Stimulated activated CD8-positive, alpha-beta memory T cell treated with anti-CD3 and anti-CD28 coated beads, Interleukin-12 subunit alpha, Interleukin-12 subunit beta, amount 100 ng/mL, for 4 hours (primary cell): ENCODE measurements at places on chromosomes 3 and 15.
A peak's percentile ranks its signal among the peaks of the same experiment; 100 is the strongest.

GRCh38 chr3:62562596-62562995 lies 189.2 kb upstream of the FEZF2 start:
- DNase-seq: no peak

DNA sequence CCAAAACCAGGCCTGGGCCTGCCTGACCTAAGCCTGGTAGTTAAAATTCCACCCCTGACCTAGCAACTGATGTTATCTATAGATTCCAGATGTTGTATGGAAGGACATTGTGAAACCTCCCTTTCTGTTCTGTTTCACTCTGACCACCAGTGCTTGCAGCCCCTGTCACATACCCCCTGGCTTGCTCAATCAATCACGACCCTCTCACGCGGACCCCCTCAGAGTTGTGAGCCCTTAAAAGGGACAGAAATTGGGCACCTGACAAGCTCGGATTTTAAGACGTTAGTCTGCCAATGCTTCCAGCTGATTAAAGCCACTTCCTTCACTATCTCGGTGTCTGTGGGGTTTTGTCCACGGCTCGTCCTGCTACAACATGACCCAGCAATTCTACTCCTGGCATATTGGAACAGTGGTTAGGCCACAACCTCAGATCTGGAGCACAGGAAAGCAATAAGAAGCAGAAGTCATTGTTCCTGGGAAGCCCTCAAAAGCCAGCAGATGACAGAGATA lies 36.7 kb upstream of the LHFPL4 start:
- no peak for DNase-seq

DNA sequence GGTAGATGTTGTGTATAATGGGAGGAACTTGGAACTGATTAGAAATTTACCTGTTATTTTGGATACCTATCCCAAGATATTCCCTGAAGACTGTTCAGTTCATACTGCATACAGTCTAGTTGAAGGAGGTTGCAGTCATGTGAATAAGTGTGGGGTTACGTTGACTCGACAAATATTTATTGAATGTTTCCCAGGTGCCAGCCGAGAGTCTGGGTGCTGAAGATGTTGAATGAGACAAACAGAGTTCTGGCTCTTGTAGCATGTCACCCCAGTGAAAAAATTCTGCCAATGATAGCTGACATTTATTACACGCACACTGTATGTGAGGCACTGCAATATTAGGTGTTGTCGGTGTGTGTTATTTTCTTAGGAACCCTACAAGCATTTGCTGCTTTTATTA lies 176.0 kb downstream of the KCNMB2 start:
- no peak for DNase-seq

DNA sequence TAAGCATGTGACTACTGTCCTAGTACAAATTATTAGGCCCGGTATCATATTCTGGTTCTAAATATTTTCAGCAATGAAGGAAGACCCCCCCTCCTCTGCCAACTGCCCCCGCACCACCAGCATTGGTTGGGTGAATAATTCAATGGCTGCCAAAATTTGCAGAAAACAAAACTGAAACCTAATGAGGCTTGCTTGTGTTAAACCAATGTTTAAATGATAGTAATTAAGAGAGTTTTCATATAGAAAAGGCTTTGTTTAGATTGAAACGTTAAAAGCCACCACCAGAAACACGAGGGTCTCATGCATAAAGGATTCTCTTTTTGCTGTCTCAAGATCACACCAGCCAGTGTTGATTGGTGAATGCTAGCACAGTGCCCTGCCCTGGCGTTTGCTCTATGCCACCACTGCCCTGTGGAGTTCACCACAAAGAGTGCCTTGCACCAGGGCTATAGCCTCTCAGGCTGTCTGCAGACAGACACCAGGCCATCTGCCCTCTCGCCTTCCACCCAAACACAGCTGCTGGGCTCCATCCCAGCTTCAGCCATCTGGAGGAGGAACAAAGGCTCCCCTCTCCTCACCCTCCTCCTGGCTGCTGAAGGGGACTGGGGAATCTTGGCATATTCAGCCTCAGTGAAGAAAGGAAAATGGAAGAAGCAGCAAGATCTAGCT lies 200.3 kb upstream of the PFN2 start:
- DNase-seq: no peak

- DNase-seq: no peak
These were observed 57.3 kb downstream of the FRMD5 start for GRCh38 chr15:44137750-44138149.

DNA sequence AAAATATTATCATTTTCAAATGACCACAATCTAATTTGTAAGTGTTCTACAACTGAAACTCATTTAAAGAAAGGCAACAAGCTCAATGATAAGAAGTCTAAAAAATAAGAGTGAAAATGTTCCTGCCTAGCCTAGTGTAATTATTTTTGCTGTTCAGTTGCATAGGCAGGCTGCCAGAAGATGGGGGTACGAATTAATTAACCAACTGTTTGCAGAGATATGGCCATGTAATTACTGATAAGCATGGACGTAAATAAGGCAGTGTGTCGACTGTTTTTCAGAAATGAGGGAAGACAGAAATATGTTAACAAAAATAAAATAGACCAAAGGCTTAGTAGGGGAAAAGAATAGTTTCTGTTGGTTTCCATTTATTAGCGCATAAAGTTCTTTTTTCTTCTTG lies 24.7 kb upstream of the SCAANT1 start:
- DNase-seq: no peak

- DNase-seq: no peak
These were observed 55.0 kb downstream of the U2SURP start for GRCh38 chr3:143056372-143056771.

DNA sequence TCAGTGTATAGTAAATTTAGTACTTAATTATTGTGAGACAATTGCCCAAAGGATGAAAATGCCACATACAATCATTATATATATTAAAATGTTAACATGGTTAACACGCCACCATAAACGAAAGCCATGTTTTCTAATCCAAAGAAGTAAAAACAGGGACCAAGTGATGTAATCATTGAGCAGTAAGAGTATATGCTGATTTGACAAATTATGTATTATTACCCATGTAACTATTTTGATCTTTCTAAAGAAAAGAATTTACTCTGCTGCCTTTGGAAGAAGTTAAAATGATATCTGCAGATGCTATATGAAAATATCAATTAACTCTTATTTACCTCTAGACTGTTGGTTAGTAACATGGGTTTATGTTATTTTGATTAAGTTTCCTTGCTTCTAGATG lies 150.2 kb downstream of the NAALADL2 start:
- no peak for DNase-seq

GRCh38 chr3:35857004-35857403 lies 217.7 kb downstream of the ARPP21 start:
- no peak for DNase-seq

DNA sequence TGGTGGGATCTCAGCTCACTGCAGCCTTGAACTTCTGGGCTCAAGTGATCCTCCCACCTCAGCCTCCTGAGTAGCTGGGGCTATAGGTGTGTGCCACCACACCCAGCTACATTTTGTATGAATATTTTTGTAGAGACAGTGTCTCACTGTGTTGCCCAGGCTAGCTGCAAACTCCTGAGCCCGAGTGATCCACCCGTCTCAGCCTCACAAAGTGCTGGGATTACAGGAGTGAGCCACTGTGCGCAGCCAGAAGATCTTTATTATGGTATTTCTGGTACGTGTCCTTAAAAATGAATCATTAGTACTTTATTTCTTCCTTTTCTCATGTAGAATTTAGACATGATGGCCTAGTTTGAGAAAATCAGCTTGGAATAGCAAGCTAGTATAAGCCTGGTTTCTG lies 153.3 kb downstream of the BCHE start:
- no peak for DNase-seq

DNA sequence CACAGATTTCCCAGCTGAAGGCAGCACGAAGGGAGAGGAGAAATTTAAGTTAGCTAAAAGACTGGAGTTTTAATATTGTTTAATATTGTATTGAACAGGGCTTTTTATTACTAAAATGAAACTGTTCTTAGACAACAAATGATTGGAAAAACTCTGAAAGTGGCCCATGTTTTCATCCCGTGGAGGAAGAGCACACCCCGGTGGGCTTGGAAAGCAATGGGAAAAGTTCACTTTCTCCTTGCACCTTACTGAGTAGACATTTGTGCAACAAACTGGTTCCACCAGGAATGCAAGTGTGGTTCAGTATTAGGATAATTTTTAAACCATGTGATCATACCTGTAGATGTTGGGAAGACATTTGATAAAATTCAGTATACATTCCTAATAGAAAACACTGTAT lies 8.2 kb upstream of the ESYT3 start:
- DNase-seq: no peak

GRCh38 chr15:96362755-96363651 lies 32.5 kb downstream of the NR2F2 start:
- DNase-seq: no peak

GRCh38 chr15:73928971-73929627 lies 2.8 kb downstream of the LOXL1 start:
- no peak for DNase-seq

DNA sequence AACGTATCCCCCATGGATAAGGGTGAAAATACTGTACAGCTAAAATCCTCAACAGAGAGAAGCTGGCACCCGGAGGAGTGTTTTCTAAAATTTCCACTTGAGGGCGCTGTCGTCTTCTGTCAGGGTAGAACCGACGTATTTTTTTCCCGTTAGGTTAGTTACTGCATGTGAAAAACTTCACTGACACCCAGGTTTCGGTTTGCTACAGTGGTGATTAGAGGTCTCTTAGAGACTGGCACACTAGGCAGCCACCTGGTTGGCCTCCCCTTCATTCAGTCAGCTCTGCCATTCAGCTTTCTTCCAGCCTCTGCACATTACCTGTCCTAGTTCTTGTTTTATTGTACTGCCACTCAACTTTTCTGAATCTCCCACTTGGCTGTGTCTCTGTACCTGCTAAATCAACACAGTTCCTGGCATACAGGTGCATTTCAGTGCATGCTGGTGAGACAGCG lies 18.4 kb downstream of the CCK start:
- DNase-seq: peak; percentile 17

- no peak for DNase-seq
These were observed 31.6 kb upstream of the VPS39 start for GRCh38 chr15:42239528-42240182.

DNA sequence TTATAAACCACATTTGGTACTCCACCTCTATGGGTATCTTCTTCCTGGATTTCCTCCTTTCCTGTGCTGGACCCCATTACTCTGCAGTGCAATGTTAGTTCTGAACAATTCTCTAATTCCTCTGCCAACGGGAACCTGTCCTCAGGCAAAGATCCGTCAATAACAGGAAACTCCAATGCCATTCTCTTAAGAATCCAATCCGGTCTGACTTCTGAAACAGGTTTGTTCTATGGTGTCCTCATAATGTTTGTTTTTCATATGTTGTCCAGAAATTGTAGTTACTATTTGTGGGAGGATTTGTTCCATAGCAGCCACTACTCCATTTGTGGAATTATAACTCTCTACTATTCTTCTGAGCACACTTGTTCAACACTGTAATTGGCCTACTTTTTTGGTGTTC lies 112.7 kb downstream of the TBL1XR1 start:
- no peak for DNase-seq

- DNase-seq: no peak
These were observed 51.6 kb upstream of the ACKR4 start for GRCh38 chr3:132545471-132545870.

DNA sequence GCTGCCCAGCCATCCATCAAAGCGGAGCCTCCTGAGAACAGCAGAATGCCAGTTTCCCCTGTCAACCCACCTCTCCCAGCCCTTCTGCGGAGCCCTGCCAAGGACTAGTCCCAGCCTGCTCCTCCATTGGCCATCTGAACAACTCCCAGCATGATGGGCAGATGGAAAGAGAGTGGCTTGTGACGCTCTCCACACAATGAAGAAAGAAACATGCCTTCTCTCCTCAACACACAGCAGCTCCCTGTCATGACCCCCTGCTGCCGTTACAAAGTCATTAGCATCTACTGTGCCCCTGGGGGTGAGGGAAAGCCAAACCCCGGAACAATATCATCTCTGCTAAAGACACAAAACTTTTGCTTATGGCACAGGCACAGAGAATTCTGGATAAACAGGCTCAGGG lies 33.6 kb downstream of the MECOM start:
- no peak for DNase-seq

GRCh38 chr15:71003319-71003718 lies 110.7 kb downstream of the LRRC49 start:
- DNase-seq: no peak

- peak; percentile 57 for DNase-seq
These were observed at the start of gene ACVR2B for GRCh38 chr3:38453075-38453912. ACVR2B (plus strand) TSS chr3:38453890; CDS start chr3:38454323, 433 bp downstream.

DNA sequence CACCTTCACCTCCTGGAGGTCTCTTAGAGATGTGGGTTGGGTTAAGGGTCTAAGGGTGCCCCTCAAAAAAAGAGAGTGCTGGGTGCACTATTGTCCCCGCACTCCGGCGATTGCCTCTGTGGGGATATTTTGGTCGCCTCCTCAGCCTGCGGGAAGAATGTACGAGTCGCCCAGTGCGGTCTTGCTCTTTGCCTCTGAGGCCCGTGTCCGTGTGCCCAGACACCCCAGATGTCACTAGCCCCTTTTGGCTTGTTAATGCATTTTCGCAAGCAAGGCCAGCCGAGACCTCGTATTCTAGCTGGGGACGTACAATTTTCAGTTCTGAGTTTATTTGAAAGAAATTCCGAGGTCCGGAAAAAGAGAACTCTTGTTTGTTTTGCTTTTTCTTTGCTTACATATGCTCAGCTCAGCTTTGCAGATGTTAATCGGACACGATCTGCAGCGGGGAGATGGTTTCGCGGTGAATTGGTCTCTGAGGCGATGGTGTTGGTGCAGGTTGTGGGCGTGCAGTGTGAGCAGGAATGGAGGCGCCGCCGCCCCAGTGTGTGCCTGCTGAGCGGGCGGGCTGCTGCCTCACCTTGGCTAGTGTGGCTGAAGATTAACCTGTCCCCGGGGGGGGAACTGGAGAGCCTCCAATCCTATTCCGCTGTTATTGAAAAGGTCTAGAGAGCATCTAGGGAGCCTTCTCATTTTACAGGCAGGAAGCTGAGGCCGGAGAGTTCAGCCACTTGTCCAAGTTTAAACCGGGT lies 1.4 kb downstream of the ST6GAL1 start:
- DNase-seq: peak; percentile 52

- DNase-seq: no peak
These were observed 78.7 kb upstream of the SNRK start for GRCh38 chr3:43207628-43208085.

DNA sequence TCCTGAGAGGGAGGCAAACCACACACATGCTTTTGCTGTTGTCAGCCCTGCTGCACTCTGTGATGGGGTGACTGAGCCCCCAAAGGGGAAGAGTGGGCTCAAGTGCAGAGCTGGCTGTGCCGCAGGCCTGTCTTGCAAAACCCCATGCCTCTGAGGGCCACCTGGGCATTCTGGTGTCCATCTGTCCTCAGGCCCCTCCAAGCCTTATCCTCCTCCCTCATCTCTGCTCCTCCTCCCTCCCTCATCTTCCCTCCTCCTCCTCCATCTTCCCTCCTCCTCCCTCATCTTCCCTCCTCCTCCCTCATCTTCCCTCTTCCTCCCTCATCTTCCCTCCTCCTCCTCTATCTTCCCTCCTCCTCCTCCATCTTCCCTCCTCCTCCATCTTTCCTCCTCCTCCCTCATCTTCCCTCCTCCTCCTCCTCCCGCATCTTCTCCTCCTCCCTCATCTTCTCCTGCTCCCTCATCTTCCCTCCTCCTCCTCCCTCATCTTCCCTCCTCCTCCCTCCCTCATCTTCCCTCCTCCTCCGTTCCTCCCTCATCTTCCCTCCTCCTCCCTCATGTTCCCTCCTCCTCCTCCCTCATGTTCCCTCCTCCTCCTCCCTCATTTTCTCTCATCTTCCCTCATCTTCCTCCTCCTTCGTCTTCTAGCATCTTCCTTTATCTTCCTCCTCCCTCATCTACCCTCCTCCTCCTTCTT lies 40.6 kb downstream of the CHDH start:
- DNase-seq: no peak

GRCh38 chr15:101062471-101063171 lies 143.5 kb downstream of the LRRK1 start:
- no peak for DNase-seq
